Pancreas (tissue), 10 donors: ENCODE measurements at places on chromosomes 6 and 20.
A peak's percentile ranks its signal among the peaks of the same experiment; 100 is the strongest.

DNA sequence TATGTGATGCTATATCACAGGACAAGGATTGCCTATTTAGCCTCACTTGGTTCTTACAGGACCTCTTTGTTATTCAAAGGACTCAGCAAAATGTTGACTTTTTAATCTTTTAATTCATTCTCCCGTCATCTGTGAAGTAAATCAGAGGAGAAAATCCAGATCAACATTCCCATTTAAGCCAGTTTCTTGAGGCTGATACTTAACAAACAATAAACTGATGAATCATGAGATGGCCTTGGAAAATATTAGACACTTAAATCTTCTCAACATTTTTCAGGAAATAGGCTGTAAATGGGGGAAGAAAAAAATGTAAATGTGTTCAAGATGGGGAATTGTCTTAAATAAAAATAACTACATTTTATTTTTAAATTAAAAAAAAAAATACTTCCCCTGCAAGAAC, 55.9 kb upstream of the UBR2 start:
- DNase-seq = no peak

GRCh38 chr6:84415068-84415467, 187.6 kb upstream of the CEP162 start:
- no peak for DNase-seq

- DNase-seq = no peak
Observed at GRCh38 chr20:25605148-25605547, 18.7 kb downstream of the NANP start.

GRCh38 chr6:140204154-140204553, 829.7 kb upstream of the CITED2 start:
- no peak for DNase-seq

GRCh38 chr20:58988565-58988882, 7.5 kb downstream of the NELFCD start:
- DNase-seq = no peak

GRCh38 chr6:156589281-156589680, 187.9 kb upstream of the ARID1B start:
- no peak for DNase-seq

- no peak for DNase-seq
Observed at GRCh38 chr6:129446272-129447197, 263.4 kb downstream of the ARHGAP18 start.

DNA sequence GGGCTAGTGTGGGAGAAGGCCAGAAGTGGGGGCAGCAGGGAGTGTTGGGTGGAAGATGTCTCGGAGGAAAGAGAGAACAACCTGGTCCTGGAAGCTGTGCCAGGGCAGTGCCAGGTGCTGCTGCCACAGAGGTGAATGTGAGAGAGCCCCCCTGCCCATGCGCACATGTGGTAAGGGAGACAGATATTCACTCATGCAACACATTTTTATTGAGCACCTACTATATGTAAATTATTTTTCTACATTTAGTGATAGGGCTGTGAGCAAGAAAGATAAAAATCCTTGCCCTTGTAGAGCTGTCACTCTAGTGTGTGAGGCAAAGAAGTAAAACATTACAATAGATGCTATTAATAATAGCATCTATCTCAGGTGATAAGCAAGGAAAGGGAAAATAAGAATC, 471 bp downstream of the CLPSL1 start:
- no peak for DNase-seq

- DNase-seq = no peak
Observed at GRCh38 chr6:51855310-51856082, 231.9 kb downstream of the PKHD1 start.

DNA sequence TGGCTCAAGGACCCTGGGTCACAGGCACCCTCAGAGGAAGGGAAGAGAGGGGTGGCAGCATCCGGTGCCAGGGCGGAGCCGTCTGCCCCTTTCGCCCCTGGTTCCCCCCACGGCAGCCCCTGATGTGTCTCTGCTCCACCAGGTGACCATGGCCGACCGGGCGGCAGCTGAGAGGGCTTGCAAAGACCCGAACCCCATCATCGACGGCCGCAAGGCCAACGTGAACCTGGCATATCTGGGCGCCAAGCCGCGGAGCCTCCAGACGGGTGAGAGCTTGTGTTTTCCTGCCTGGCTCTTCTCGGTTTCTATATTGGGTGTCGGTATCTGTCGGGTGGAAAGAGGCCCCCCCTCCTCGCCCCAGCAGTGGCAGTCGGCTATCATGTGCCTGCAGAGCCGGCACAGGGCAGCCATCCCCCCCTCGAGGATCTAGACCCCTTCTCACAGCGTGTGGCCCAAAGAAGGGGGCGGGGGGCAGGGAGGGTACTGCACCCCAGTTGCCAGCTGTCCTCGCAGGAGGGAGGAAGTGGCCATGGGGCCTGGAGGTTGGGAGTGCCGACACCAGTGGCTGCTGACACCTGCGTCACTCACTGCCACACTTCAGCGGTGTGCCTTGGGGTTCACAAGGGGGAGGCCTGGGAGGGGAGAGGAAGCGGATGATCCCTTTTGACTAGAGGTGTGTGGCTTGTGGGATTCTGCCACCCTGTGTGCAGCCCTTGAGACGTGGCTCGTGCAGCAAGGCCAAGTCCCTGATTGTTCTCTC, 1.5 kb downstream of the RBM38 start:
- DNase-seq = no peak

- DNase-seq = no peak
Observed at GRCh38 chr20:58235010-58235409, 6.6 kb upstream of the ANKRD60 start.

DNA sequence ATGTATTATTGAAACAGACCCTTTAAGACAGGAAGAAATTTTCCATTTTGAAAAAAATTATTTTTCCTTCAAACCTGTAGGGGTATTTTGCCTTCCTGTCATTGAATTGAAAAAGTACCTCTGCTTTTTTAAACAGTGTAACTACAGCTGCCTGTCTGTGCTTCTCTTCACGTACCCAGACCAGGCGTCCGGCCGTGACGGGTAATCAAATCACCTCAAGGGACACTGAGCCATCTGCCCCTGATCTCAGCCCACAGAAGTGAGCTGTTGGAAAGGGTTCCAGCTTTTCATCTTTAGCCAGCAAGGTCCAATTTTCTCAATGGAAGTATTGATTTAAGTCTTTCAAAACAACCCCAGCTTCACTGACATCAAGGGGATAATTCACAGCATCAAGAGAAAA, 58.0 kb downstream of the SLC35D3 start:
- no peak for DNase-seq

DNA sequence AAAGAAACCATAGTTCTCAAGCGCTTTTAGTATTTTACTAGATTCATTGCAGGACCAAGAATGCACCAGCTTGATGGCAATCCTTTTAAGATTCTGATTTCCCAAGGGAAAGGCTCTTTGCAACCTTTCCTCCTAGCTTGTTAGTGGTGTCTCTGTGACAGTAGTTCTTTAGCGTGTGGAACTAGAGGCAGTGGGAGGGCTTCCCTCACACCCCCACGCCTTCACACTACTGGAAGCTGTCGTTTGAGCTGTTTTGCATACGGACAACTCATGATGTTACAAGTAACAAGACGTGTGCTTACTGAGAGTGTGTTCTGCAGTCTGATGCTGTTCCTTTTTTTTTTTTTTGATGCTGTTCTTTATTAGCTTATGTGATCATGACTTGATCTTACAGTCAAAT, 34.1 kb downstream of the EYA4 start:
- DNase-seq = no peak

GRCh38 chr6:55567558-55567957, 11.4 kb downstream of the HMGCLL1 start:
- DNase-seq = no peak

DNA sequence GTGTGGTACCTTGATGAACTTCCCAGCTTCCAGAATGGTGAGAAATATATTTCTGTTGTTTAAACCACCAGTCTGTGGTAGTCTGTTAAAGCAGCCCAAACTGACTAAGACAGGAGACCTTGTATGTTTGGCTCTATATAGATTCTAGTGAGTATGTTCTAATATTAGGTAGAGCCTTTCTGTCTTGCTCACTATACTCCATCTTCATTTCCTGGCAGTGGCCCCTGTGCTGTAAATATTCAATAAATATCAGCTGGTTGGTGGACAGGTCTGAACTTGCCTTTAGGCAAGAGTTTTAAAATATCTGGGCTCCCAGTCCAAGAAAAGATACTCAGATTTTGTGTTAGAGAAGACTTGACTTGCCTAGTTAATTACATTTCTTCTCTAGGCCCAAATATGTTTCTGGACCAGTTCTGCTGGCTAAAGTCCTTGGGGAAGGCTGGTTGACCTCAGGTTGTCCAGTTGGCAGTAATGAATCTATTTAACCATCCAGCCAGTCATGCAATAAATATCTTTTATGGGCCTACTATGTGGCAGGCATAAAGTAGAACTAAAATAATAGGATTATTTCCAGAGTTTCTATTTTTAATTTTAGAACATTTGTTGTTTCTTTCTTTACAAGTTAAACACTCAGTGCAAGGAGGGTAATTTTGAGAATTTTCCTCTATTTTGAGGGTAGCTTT, 22.3 kb downstream of the PPP1R14C start:
- DNase-seq = no peak

DNA sequence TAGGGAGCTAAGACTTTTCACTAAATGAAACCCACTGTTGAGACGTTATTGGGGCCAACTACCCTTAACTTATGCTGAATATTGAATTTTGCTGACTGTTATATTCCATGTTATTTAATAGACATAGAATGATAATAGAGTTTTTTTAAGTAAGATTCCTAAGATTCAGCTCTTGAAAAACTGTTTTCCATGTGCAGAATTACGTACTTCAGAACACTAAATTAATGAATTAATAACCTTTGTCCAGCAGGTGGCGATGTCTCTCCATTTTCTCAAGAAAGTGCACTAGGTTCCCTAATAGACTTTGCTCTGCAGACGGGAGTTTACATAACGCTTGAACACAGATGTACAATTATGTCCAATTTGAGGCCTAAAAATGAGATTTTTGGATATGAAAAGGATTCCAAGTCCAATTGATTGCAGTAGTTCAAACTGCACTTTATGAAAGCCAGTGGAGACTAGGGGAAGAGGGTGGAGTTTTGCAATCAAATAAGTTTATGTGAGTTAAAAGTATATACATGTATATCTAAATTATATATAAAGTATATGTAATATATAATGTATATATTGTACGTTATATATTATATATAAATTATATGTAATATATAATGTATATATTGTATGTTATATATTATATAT, 282.1 kb downstream of the UST start:
- DNase-seq = no peak

GRCh38 chr6:168990019-168990751, 263.5 kb downstream of the THBS2 start:
- no peak for DNase-seq

- DNase-seq = no peak
Observed at GRCh38 chr6:6659600-6660327, 71.2 kb downstream of the LY86 start.

- no peak for DNase-seq
Observed at GRCh38 chr6:136564180-136564579, 14.0 kb upstream of the MAP7 start.

DNA sequence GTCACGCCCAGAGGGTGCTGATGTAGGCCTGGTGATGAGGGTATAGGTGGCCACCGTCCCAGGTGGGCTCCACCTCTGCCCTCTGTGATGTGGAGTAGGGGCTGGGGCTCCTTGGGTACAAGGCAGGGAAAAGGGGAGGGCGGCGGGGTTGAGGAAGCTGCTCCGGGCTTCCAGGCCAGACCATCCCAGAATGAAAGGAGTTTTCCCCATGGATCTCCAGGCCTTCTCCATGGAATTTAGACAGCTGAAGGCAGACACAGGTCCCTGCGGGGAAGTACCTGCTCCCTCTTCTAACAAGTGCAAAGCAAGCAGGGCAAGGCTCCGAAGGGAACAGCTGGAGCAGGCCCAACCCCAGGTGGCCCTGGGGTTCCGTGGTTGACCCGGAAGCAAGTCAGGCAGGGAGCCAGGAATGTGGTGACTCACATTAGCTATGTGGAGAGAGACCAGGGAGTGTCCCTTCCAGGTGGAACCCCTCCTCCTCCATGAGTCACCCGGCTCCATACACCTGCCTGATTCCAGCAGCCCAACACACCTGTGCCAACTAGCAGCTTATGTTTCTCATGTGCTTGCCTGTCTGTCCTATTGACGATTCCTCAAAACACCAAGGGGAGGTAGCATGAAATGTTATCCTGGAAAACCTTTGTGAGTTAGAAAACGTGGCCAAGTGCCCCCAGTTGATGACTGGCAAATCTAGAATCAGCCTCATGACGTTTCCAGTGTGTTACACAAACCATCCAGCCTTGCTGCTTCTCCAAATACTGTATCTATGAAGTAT, 59.7 kb upstream of the SNX9 start:
- DNase-seq = peak; percentile 100

DNA sequence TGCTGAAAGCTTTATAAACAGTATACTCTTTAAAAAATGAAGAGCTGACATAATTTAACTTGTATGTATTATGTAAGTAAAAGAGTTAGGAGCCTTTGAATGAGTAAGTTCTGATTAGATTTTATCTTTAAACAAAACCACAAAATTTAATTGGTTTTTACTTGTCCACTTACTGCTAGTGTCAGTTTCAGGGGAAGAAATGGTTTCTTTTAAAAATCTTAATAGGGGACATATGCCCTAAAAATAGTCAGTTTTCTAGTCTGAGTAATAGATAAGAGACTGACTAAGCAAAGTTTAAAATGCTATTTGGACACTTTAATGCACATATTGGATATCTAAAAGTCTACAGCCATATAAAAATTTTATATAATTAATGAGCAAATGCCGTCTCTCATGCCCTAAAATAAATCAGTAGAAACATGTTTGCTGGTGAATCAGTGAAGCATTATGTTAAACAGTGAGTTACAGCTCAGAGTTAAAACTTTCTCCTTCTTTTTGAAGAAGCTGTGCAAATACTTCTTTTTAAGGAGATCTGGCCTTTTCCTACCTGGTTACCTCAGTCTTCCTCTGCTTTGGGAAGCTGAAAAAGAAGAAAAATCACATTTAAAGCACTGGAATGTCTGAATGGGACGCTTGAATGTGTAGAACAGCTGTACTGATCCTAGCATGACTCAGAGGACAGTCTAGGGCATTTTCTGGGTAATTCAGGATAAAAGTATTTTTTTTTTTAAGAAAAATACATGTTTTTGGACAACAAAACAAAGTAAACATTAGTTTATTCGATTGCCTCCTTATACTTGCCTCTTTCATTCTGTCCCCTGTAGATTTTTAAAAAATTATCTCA, 55.3 kb downstream of the CDH26 start:
- DNase-seq = no peak

DNA sequence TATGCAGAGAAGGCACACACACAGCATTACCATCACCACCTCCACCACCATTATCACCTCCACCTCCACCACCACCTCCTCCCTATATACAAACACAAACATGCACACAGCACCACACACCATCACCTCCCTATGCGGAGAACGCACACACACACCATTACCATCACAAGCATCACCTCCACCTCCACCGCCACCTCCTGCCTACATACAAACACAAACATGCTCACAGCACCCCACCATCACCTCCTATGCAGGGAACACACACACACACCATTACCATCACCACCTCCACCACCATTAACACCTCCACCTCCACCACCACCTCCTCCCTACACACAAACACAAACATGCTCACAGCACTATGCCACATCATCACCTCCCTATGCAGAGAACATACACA, 236.5 kb upstream of the AFDN start:
- DNase-seq = no peak

DNA sequence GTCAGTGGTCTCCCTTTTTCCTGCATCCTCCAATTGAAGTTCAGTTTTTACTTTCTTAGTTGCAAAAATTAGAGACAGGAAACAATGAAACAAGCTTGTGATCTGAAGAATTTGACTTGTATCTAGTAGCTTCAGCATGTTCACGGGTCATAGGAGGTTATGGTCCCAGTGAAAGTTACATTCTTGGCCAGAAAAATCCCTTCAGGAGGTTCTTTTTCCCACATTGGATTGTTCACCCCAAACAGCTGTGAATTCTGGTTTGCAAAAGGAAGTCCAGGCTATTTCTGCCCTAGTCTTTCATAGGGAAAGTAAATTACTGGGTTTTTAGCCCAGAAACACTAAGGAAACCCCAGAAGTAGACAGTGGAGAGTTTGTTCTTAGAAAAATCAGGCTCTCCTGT, 8.1 kb downstream of the ANKS1A start:
- DNase-seq = no peak
